CD4-positive, alpha-beta T cell treated with Interleukin-17A for 1 hour (primary cell): ENCODE measurements at places on chromosomes 1 and 21.

GRCh38 chr1:165443539-165444311, 1.2 kb downstream of the RXRG start:
- no peak for DNase-seq

- DNase-seq: no peak
Measured at GRCh38 chr1:165235777-165236291, 120.7 kb downstream of the LMX1A start.

GRCh38 chr1:9239622-9240401, 5.2 kb downstream of the H6PD start:
- peak; percentile 52 for DNase-seq

DNA sequence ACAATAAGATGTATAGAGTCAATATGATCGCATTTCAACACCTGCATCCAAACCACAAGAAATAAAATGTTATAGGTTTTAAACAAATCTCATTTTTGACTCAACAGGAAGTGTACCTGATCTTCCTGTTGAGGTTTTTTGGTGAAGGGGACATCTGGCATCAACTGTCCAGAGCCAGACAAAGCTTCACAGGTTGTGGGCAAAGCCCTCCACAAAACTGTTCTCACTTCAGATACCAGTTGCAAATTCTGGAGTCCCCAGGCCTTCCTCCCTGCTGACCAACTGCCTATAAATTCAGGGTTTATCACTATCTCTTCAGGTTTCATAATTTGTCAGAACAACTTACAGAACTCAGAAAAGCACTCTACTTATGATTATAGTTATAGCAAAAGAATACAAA, 326.1 kb upstream of the CAMK1G start:
- DNase-seq: no peak

- no peak for DNase-seq
Measured at GRCh38 chr1:83810144-83810543, 188.8 kb downstream of the TTLL7 start.

DNA sequence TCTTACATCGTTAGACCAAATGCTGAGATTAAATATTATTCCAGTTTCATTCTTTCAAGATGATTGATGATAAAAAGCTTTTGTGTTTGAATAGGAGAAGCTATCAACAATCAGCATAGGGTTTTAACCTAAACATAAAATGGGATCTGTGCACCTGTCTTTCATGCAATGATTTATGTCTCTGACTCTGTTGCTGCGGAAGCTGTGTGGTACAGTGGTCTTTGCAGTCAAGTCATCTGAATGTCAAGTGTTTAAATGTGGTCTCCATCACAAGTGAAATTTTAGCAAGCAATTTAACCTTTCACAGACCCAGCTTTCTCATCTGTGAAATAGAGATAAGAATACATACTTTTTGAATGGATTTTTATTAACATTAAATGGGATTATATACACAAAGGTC, 107.2 kb downstream of the PLPPR5 start:
- DNase-seq: no peak

GRCh38 chr1:229869240-229869639, 197.8 kb upstream of the GALNT2 start:
- no peak for DNase-seq

GRCh38 chr1:164576291-164577271, 17.6 kb downstream of the PBX1 start:
- no peak for DNase-seq

DNA sequence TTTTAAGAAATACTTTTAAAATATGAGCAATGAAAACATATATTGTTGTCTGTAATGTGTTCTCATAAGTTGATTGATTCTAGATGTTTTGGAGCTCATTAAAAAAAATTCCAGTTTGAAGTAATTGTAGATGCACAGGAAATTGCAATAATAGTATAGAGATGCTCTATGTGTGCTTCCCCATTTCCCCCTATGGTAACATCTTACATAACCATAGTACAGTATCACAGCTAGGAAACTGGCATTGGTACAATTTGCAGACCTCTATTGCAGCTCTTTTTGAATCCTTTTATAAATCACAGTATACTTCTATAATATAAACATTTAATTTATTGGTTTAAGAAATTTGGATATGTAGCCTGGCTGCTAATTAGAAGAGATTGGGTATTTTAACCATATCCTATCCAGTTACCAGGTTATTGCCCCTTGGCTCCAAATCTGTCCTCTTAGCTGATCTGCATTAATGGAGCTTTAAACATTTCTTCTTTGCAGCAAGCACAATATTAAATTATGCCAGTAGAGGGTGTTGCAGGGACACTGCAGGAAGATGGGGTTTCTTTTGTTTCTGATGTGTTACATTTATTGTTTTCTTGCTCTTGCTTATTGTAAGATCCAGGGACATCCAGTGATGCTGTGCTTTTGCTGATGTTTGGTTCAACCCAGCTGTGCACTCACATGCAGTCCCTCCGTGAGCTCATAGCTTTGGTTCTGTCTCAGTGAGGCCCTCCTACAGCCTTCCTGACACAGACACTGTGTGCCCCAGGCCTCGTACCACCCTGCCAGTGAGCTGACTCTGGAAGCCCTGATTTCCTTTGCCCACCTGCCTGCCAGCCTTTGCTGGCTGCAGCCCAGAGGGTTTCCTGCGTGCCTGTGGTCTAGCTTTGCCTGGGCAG, 103.3 kb downstream of the RABGAP1L start:
- peak; percentile 41 for DNase-seq

GRCh38 chr1:57307392-57308170, 116.3 kb downstream of the DAB1 start:
- DNase-seq: peak; percentile 93

GRCh38 chr21:40373761-40374160, 473.2 kb downstream of the DSCAM start:
- DNase-seq: no peak

GRCh38 chr1:9529190-9529589, 10.1 kb upstream of the SLC25A33 start:
- no peak for DNase-seq

DNA sequence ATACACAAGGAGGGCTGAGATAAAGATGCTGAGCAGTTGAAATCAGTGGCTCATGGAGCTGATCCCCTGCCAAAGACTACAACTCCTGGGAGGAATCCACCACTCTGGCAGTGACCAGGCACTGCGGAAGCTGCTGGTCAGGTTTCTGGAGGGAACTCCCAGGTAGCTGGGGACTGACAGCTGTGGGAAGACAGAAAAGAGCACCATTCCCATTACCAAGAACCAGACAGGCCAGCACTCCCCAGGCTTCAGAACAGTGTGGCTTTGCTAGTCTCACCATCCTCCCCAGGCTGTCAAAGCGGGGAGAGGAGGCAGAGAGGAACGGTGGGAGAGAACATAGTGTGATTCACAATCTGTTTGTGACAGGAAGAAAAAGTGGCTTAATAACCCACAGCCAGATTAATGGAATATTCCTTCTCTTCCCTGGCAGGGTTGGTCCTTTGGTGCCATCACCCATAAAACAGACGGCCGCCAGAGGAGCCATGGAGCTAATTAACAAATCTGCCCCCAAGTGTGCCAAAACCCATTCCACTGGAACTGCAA, 92.1 kb downstream of the MAB21L3 start:
- no peak for DNase-seq

- no peak for DNase-seq
Measured at GRCh38 chr1:50703240-50703639, 256.8 kb downstream of the FAF1 start.

DNA sequence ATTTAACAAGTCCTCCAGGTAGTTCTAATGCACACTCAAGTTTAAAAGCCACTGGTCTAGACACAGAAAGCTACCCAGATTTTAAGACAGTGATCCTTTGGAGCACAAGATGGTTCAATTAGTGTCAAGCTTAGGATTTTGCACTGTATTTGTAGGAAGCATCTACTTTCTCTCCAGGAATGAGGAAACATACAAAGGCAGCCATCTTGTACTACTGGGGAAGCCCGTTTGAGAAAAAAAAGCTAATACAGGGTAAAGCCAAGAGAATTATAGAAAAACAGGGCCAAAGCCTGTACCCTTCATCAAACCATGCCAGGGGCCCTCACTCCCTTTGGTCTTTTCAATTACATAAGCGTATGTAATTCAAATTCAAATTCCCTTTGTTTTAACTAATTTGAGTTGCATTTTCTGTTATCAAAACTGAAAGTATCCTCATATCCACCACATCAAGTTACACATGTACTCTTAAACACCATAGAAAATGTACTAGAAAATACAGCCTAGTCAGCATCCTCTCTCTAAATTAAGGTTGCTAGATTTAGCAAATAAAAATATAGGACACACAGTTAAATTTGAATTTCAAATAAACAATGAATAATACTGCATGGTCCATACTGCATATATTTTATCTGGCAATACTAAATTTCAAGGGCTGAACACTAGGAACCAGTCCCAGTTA, 17.4 kb downstream of the PIK3R3 start:
- DNase-seq: no peak

DNA sequence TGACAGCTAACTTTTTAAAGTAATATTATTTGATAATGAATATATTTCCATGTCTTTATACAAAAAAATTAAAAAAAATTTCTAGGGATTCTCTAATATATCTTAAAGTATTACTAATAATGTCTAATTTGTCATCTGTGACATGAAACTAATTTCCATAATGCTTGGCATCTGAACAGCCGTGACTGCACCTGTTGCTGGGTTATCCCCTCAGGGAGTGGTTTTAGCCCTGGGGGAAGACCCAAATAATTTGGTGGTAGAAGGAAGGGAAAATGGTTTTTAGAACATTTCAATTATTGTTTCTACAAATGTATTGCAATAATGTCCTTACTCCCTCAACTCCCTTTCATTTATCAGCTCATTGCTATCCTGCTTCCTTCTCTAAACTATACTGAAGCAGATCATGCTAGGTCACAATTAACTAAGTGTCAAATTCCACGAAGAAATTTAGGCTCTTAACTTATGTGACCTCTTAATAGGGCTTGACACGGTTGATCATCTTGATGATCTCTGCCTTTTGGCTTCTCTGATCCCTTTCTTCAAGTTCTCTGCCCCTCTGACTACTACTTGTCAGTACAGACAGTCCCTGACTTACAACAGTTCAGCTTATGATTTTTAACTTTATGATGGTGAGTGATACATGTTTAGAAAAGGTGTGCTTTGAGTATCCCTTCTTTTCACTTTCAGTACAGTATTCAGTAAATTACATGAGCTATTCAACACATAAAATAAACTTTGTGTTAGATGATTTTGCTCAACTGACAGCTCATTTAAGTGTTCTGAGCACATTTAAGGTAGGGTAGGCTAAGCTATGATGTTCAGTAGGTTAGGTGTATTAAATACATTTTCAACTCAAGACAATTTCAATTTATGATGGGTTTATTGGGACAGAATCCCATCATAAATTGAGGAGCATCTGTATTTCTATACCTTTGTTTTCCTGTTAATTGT, 26.4 kb upstream of the DPH5 start:
- DNase-seq: no peak

DNA sequence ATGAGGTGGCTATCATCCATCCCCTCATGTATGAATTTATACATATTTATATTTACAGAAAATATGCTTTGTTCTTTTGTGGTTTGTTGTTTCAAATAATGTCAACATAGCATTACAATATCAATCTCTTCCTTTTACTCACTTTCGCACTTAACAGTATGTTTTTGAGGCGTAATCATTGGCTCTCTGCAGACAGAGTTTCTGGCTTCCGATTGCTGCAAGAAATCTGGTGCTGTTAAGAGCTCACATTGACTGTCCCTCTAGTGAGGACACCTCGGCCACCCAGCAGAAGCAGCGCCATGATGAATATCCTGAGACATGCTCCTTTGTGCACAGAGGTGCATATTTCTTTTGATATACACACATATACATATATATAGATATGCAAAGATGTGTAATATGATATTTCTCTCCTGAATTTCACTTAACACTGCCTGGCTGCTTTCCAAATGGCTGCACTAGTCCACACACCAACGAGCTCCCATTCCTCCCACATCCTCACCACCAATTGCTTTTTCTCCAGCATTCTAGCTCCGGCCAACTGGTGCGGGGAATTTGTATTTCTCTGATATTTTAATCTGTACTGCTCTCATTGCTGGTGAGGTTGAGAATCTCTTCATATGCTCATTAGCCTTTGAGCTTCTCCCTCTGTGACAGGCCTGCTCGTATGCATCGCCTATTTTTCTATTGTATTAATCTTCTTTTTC, 248.4 kb downstream of the SIPA1L2 start:
- no peak for DNase-seq

DNA sequence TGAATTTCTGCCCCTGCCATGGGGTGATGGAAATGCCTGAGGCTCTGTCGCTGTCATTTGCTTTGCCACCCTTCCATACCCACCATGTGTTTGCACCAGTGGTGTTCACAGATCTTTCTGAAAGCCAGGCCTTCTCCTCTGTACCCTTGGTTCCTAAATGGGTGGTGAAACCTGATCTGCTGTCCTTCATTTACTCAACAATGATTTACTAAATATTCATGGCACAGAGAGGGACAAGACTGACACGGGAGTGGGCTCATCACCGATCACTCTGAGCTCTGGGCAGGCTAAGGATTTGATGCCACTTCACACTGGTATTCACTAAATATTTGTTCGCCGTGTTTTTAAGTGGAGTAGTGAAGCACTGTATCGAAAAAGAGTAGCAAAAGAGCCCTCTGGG, 40.9 kb downstream of the LRRC8B start:
- DNase-seq: no peak

GRCh38 chr1:198245379-198245778, 88.6 kb downstream of the NEK7 start:
- no peak for DNase-seq
